ENCODE measurements at places on chromosomes 2 and 18. TPM values are rescaled to one million over a fixed set of nuclear protein-coding genes. Genes with fewer than 3 reads are reported as not detected.

ABCB11 gene
- 68.5 TPM for total RNA-seq

DNA sequence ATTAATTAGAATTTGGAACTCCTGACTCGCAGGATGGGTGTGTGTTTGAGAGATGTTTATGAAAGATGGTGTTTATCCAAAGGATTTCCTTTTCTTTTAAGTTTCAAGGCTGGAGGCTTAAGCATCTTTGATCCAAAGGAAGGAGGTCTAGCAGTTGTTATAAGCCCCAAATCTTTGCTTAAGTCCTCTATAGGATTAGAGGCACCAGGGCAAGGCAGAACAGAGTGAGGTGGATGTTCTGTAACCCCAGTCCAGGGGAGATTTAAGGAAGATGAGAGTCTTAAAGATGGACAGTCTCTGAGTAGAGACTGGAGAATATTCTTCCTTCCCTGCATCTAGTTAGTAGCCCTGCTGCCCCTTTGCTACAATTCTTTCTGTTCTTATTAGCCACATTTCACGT, 17.5 kb downstream of the LBH start:
- no peak for DNase-seq

BMP10 gene
- total RNA-seq, result 6.1 TPM

GRCh38 chr2:105329561-105330495, at the start of gene TGFBRAP1:
Gene TGFBRAP1 (minus strand): TSS chr2:105329735. CDS start chr2:105308301, 21,434 bp downstream.
- peak; percentile 67 for DNase-seq

DNA sequence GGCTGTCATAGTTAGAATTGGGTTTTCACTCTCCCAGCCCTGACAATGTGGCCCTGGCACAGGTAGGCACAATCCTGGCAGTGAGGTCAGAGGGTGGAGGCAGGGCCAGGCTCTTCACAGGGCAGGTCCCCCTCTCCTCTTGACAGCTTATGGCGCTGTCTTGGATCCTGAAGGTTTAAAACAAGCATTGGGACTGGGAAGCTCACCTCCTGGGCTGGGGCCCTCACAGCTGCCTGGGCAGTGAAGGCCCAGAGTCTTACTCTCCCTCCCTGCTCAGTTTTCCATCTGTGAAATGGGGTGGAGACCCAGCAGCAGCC, 23.3 kb downstream of the LBH start:
- DNase-seq, result no peak

EFR3B gene
- 0.30 TPM for total RNA-seq

- DNase-seq, result peak; percentile 64
These were observed 14.9 kb upstream of the SNED1 start for GRCh38 chr2:240983361-240983995.

DNA sequence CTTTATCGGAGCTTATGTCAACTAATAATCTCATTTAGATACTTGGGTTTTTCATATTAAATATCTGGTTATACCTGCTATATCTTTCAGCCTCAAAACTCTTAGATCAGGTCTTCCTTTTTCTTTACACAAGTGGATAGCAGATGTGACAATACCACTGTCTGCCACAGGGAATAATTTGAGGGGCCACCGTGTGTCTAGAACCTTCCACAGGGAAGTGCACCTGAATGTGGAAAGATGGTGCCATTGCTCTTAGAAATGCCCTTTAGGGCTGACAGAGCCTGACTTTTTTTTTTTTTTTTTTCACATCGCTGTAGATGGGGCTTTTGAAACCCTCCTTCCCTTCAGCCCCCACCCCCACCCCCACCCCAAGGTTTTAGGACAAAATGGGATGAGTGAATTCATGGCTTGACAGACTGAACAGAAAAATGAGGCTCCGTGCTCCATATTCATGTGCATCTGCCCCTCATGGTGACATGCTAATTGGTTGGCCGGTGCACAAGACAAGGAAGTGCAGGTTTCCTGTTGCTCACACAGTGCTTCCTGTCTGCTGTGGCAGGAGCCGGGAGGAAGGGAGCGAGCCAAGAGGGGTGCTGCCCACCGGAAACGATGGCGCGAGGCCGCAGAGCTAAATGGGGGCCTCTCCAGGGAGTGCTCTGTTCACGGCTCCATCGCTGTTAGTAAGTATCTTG, 246.0 kb downstream of the LDLRAD4 start:
- DNase-seq, result peak; percentile 60

DNA sequence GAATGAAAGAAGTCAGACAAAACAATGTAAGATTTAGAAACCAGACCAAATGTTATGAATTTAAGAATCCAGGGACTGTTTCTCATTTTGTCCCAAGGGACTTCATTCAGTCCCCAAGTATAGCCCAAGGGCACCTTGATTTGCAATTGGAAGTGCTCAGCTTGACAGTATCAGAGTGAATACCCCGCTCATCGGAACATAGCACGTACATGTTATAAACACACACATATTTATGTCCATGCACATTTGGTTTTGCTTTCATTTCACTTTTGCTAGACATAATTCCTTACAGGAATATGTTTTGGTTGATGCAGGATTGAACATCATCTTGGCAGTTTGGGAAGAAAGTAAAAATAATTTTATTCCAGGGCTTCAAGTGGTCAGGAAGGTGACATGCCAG, 100.2 kb downstream of the PID1 start:
- DNase-seq, result no peak

BOLL gene
- not detected for total RNA-seq

KCNG2 gene
- total RNA-seq, result not detected

Data from left lobe of liver (tissue), 2 donors.